ENCODE measurements at places on chromosomes 1 and 21. TPM values are rescaled to one million over a fixed set of nuclear protein-coding genes. Genes with fewer than 3 reads are reported as not detected.

The ADAM30 gene
- not detected for total RNA-seq

The FCRL4 gene
- total RNA-seq: not detected

The AVPR1B gene
- total RNA-seq: not detected

The GRIK1 gene
- total RNA-seq: not detected

The CDA gene
- not detected for total RNA-seq

The TMEM79 gene
- total RNA-seq: 16.8 TPM
